Activated CD4-positive, alpha-beta T cell treated with anti-CD3 and anti-CD28 coated beads for 36 hours (primary cell): ENCODE measurements at places on chromosomes 4 and X. TPM values are rescaled to one million over a fixed set of nuclear protein-coding genes. Genes with fewer than 3 reads are reported as not detected.

- no peaks in the 10 kb centered on the region for H3K27me3 ChIP-seq
- H3K4me1 ChIP-seq, result no peaks in the 10 kb centered on the region
- H3K36me3 ChIP-seq, result no peaks in the 10 kb centered on the region
- no peak for DNase-seq
- no peak overlapping the region for H3K27ac ChIP-seq
Measured at GRCh38 chr4:7387925-7388324, 46.8 kb downstream of the PSAPL1 start.

GRCh38 chr4:142091691-142092182, 455.4 kb downstream of the IL15 start:
- no peak for DNase-seq
- H3K4me3 ChIP-seq, result no peak overlapping the region
- H3K27ac ChIP-seq, result peak overlapping the region; percentile 25
- H3K27me3 ChIP-seq, result no peaks in the 10 kb centered on the region

DNA sequence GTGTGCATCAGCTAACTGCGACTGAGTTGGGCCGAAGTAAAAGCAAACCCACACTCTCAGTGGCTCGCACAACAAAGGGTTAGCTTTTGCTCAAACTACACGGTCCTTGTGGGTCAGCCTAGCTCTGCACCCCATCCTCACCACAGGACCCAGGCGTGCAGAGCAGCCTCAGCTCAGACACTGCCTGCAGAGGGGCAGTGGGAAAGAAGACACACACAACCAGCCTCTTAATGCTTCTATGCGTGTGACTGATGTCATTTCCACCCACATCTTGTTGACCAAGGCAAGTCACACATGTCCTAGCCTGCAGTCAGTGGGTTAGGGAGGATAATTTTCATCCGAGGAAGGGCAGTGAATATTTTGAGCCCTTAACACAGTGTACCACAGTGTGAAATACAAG, 40.5 kb downstream of the HMGB2 start:
- no peaks in the 10 kb centered on the region for H3K36me3 ChIP-seq
- H3K27me3 ChIP-seq, result no peaks in the 10 kb centered on the region
- no peak for DNase-seq
- H3K27ac ChIP-seq, result no peak overlapping the region

GRCh38 chr4:57658188-57658587, 548.0 kb upstream of the IGFBP7 start:
- H3K27me3 ChIP-seq, result no peaks in the 10 kb centered on the region
- no peak overlapping the region for H3K4me3 ChIP-seq
- no peak for DNase-seq
- no peaks in the 10 kb centered on the region for H3K36me3 ChIP-seq

- peaks cover 17% of the 10 kb centered on the region for H3K36me3 ChIP-seq
- peak overlapping the region; percentile 92 for H3K27ac ChIP-seq
- H3K27me3 ChIP-seq, result no peaks in the 10 kb centered on the region
- peaks cover 48% of the 10 kb centered on the region for H3K4me1 ChIP-seq
- peak; percentile 68 for DNase-seq
Measured at GRCh38 chrX:130173190-130173895, 1.6 kb downstream of the RAB33A start.

DNA sequence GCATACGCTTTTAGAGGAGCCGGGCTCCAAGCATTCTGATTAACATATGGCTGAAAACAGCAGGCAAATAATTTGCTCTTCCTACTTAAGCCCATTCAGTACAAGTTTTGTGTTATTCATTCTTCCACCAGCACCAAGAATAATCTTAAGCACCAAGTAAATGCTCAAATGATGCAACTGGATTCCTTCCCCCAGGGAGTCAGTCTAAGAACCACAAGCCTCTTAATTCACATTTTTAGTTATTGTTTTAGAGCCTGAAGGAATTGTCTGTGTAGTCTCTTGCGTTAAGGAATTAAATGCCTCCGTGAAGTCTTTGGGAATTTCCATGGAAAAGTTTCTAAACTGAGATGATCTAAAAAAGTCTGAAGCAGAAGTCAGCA, 61.5 kb upstream of the MAGEB2 start:
- no peak overlapping the region for H3K4me3 ChIP-seq
- no peak for DNase-seq
- H3K27me3 ChIP-seq, result no peaks in the 10 kb centered on the region
- H3K27ac ChIP-seq, result no peak overlapping the region
- H3K36me3 ChIP-seq, result no peaks in the 10 kb centered on the region

DNA sequence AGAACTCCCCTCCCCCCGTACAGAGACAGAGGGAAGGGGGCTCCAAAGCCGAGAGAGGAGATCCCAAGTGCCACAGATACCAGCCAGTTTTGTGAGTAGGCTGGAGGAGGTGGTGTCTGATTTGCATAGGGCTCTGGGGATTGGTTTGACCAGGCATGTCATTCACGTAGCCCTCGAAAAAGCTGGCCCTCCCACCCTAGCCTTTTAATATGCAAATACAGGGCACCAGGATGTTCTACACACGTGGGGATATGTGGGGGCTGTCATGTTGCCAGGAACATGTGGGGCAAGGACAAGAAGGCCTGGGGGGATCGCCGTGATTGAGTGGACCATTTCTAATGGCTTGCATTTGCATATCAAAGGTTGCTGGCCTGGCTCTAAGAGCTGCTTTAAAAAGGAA, 272.9 kb downstream of the PPP1R2C start:
- H3K4me3 ChIP-seq, result no peak overlapping the region
- H3K27me3 ChIP-seq, result no peaks in the 10 kb centered on the region
- H3K4me1 ChIP-seq, result no peaks in the 10 kb centered on the region
- no peaks in the 10 kb centered on the region for H3K36me3 ChIP-seq
- H3K27ac ChIP-seq, result no peak overlapping the region
- no peak for DNase-seq

DNA sequence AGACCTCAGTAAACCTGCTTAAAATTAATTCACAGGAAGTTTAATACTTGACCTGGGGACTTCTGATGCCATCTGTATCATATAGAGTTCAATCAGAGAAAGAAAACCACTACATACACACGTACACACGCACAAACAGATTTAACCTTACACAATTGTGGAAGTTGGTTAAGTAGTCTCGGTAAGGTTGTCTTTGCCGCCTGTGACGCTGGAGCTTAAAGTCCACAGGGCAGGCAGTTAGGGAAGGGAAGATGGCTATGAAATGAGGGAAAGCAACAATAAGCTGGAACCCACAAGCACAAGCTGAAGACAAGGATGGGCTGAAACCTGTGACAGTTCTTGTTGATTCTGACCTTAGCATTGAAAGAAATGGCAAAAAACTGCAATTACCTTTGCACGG, 41.7 kb upstream of the TSPAN7 start:
- H3K4me3 ChIP-seq, result no peak overlapping the region
- no peak overlapping the region for H3K27ac ChIP-seq
- H3K36me3 ChIP-seq, result no peaks in the 10 kb centered on the region
- no peak for DNase-seq
- H3K27me3 ChIP-seq, result no peaks in the 10 kb centered on the region
- no peaks in the 10 kb centered on the region for H3K4me1 ChIP-seq

DNA sequence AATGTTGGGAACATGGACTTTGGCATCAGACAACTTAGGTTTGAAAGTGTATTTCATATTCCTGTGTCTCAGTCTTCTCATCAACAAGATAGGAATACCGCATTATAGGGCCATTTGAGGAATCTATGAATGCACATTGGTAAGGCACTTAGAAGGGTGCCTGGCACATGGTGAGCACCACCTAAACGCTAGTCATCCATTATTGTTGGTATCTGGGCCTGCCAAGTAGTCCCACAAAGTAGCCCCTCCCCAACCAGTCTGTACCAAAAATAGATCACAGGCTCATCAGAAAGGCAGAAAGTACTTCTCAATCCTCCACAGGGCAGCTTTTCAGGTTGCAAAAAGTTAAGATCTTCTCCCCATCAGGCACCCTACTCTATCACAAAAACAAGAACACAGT, 162.3 kb upstream of the KLF3 start:
- H3K4me3 ChIP-seq, result no peak overlapping the region
- H3K36me3 ChIP-seq, result no peaks in the 10 kb centered on the region
- peaks cover 18% of the 10 kb centered on the region for H3K4me1 ChIP-seq
- H3K27me3 ChIP-seq, result no peaks in the 10 kb centered on the region
- no peak overlapping the region for H3K27ac ChIP-seq

DNA sequence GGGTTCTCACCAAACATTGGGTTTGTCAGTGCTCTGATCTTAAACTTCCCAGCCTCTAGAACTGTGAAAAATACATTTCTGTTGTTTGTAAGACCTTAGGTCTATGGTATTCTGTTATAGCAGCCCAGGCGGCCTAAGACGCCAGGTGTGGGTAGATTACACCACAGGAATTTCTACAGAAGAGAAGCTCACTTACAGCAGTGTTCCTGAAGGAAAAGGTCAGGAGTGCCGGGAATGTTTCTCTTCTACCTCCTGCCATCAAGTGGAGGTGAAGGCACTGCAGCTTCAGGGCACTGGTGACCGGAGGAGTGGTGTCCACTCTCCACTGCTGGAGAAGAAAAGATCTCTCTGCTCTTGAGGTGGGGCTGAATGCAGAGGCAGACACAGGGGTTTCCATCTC, 45.7 kb downstream of the FHDC1 start:
- no peaks in the 10 kb centered on the region for H3K36me3 ChIP-seq
- DNase-seq, result no peak
- H3K4me1 ChIP-seq, result no peaks in the 10 kb centered on the region
- H3K4me3 ChIP-seq, result no peak overlapping the region
- H3K27me3 ChIP-seq, result no peaks in the 10 kb centered on the region

GRCh38 chr4:41652971-41653370, 95.6 kb downstream of the PHOX2B start:
- H3K4me3 ChIP-seq, result no peak overlapping the region
- H3K4me1 ChIP-seq, result no peaks in the 10 kb centered on the region
- DNase-seq, result no peak
- no peaks in the 10 kb centered on the region for H3K36me3 ChIP-seq

The RNF212 gene
- total RNA-seq, result 2.4 TPM

The LAMTOR3 gene
- total RNA-seq, result 28.5 TPM

The NHS gene
- total RNA-seq, result 10.2 TPM

The PRRG3 gene
- not detected for total RNA-seq

The SORBS2 gene
- not detected for total RNA-seq

The CHRDL1 gene
- total RNA-seq, result not detected
